PC-9 (cell line): ENCODE measurements at places on chromosomes 3 and 15. TPM values are rescaled to one million over a fixed set of nuclear protein-coding genes. Genes with fewer than 3 reads are reported as not detected.

DNA sequence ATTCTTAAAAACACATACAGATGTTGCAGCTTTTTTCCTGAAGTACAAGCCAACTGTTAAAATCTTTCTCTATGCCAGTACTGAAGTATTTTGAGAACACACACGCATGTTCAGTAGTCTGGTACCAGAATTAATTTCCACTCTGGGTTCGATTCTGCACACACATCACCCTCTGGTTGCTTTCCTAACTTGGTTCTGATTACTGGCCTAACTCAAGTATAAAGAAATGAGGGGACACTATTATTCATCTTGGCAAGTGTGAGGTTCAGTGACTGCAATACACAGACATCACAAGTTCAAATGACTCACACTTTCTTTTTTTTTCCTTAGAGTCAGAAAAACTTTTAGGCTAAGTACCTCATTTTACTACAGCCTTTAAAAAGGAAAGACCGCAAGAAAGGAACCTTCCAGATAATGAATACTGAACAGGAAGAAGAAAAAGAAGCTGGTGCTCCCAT, 37.4 kb upstream of the LDHAL6B start:
- peak overlapping the region; percentile 71 for H3K27ac ChIP-seq
- no peak overlapping the region for H3K4me3 ChIP-seq
- peaks cover 17% of the 10 kb centered on the region for H3K4me1 ChIP-seq
- peaks cover 8% of the 10 kb centered on the region for H3K36me3 ChIP-seq

ATG3 gene
- total RNA-seq, result 66.8 and 68.9 TPM in 2 replicates

DNA sequence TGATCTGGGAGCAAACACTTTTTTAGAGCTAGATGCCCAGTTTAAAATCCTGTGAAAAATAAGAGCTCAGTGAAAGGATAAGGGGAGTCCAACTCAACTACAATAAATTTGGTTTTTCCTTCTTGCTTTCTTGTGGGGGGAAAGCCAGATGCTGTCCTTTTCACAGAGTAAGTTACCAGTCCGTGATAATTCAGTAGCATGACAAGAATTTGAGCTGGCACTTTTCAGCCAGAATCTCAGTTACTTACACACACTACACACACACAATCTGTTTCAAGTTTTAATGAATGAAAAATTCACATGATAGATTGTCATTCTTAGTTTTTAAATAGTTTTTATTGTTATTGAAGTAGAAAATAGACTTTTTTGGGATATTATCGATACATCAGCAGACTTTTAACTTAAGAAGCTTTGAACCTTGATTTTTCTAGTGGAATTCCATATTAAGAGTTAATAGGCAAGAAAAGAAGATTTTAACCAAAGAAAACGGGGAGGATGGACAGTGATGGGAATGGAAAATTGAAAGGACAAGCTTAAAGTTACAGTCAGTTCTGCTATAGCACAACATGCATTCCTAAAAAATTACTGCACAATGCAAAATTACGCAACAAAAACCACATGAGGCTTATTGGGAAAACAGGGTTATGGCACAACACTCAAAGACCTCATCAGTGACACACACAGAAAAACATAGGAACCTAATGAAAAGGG, 47.0 kb downstream of the PSMD6 start:
- no peak overlapping the region for H3K4me3 ChIP-seq
- peaks cover 16% of the 10 kb centered on the region for H3K4me1 ChIP-seq
- no peak for DNase-seq
- H3K27me3 ChIP-seq, result no peaks in the 10 kb centered on the region
- H3K36me3 ChIP-seq, result no peaks in the 10 kb centered on the region

- H3K4me3 ChIP-seq, result no peak overlapping the region
- no peak overlapping the region for H3K27ac ChIP-seq
- H3K4me1 ChIP-seq, result no peaks in the 10 kb centered on the region
- no peaks in the 10 kb centered on the region for H3K36me3 ChIP-seq
- no peak for DNase-seq
These were observed 199.4 kb downstream of the KCNH8 start for GRCh38 chr3:19347671-19348070.

DNA sequence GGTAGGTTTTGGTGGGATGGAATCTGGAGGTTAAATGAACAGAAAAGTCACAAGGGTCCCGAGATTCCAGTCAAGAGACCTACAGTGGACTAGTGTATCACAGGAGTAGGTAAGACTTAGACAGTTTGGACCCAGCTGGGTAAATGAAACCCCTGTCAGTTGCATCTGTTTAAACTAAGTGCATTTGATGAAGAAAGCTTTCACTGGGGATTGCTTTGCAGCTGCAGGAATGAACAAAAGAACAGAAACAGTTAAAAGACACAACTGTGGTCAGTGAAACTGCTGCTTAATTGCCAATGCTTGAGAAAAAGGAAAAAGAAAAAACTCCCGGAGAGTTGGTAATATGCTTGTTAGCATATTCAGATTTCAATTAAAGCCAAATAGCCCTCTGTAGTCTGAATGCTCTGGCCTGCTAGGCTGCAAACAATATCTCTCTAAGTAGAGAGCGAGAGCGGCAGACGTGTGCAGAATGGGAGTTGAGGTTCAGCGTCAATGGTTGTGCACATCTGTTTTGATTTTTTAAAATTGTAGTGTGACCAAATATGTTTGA, 37.1 kb downstream of the OXNAD1 start:
- H3K4me3 ChIP-seq, result no peak overlapping the region
- no peaks in the 10 kb centered on the region for H3K4me1 ChIP-seq
- no peaks in the 10 kb centered on the region for H3K27me3 ChIP-seq
- peaks cover 5% of the 10 kb centered on the region for H3K36me3 ChIP-seq
- H3K27ac ChIP-seq, result no peak overlapping the region

GRCh38 chr3:172364374-172365027, 83.8 kb downstream of the GHSR start:
- no peak for DNase-seq
- H3K27me3 ChIP-seq, result no peaks in the 10 kb centered on the region
- H3K4me1 ChIP-seq, result no peaks in the 10 kb centered on the region
- H3K27ac ChIP-seq, result no peak overlapping the region

GRCh38 chr15:49152552-49153312, 2.7 kb downstream of the COPS2 start:
- H3K27me3 ChIP-seq, result no peaks in the 10 kb centered on the region
- no peak overlapping the region for H3K4me3 ChIP-seq
- DNase-seq, result no peak
- H3K27ac ChIP-seq, result no peak overlapping the region

DNA sequence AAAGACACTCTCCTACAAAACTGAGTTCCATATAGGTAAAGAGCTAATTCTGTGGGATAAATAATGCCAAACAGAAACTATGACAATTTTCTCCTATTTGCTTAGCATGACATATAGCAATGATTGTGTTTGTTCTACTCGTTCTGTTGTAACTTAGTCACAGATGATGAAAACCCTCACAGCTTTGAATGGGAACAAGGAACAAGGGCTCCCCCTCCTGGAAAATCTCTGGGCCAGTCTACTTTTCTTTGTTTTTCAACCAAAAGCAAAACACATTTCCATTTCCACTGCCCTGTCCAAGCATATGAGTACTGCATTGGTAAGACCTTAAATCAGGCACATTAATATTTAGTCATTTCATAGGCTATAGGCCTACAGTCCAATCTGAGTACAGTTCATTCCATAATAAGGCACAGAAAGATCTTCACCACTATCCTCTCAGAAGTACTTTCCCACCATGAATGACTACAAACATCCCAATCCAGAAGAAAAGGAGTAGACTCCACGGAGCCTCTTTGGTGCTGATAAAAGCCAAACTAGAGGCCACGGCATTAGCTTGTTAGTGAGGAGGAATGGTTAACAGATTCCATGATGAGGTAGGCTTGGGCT, 67.1 kb downstream of the ATP8B4 start:
- H3K4me3 ChIP-seq, result no peak overlapping the region
- peak; percentile 32 for DNase-seq
- H3K36me3 ChIP-seq, result no peaks in the 10 kb centered on the region
- peak overlapping the region; percentile 14; the same call in 1 of the 2 replicates for H3K27ac ChIP-seq

WDR49 gene
- total RNA-seq, result 0.28 TPM in 1 of 2 replicates, not detected in the other

DNA sequence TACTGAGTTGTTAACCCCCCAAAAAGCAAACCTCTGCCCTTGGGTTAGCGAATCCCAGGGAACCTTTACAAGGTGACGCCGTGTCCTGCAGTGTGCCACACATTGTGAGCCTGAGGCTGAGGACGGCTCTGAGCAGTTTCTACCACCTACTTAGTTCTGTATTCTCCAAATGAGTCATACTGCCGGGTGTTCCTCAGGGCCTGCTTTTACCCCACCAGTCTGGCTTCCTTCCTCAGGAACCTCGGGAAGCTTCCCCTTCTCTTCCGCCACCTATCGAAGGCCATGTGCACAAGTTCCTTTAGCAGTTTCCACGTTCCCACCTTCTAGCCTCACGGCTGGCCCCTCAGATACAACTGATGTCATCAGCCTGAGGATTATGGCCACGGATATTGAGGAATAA, 384.0 kb upstream of the TPM1 start:
- H3K27me3 ChIP-seq, result no peaks in the 10 kb centered on the region
- H3K4me1 ChIP-seq, result no peaks in the 10 kb centered on the region
- H3K4me3 ChIP-seq, result no peak overlapping the region
- DNase-seq, result no peak

DNA sequence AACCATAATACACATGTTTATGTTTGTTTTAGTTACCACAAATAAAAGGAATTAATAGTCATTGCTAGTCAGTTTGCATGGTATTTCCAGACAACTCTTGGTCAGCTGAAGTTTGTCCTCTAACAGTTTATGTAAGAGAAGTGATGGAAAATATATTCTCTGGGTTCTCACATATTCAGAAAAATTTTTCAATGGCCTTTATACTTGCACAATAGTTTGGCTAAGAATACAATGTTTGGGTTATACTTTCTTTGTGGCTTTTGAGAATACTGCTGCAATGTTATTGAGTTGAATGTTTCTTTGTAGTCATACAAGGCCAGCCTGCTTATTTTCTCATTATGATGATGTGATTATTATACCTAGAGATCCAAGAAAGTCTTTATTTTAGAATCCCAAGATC, 133.9 kb downstream of the RAP2B start:
- H3K4me1 ChIP-seq, result no peaks in the 10 kb centered on the region
- H3K4me3 ChIP-seq, result no peak overlapping the region

DNA sequence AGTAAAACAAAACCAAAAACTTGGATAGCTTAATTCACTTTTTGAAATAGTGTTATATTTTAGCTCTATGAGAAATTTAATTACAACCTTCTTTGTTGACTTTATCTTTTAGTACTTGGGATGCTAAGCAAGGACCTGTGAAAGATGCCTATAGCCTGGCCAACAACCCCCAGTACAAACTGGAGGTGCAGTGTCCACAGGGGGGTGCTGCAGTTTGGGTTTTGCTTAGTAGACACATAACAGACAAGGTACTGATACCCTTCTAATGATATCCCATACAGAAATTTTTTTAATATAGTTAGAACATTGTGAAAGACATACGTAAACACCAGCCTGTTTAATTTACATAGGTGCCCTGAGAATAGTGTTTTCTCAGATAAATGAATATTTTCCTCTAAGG, 35.3 kb downstream of the CAPN7 start:
- peaks cover 33% of the 10 kb centered on the region for H3K36me3 ChIP-seq
- DNase-seq, result no peak
- H3K27me3 ChIP-seq, result no peaks in the 10 kb centered on the region

DNA sequence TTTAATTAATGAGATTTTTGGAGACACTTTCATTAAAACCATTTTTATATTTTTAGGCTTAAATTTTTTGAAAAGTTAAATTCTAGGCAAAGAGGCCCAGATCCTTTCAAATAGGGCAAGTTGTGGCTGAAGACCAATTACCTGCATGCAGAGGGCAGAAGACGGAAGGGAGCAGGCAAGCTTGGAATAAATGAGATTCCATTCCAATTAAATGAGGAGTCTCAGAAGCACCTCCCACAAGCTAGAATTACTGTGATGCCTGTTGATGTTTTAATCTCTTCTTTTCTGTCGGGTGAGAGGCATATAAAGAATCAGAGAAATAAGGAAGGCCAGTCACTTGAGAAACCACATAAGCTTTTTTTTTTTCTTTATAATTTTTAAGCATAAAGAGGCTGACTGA, 46.8 kb downstream of the KBTBD8 start:
- H3K27me3 ChIP-seq, result peaks cover 15% of the 10 kb centered on the region
- no peak overlapping the region for H3K27ac ChIP-seq
- DNase-seq, result no peak
- no peaks in the 10 kb centered on the region for H3K36me3 ChIP-seq

MAGEL2 gene
- not detected in 2 replicates for total RNA-seq

DNA sequence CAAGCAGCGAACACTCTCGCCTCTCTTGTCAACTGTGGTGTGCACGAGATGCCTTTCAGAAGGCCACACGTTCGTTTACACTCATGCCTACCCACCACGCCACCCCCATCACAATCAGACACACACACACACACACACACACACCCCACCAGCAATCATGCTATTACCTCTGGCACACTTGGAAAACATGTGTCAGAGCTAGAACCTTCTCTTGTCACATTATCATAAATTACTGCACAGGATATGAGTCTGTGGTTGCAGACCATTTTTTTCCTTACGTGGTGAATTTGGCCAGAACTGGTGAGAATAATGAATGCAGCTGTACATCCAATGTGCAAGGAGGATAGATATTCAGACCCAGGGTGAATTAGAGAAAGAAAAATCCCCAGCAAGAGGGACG, 52.4 kb downstream of the TRIM69 start:
- H3K36me3 ChIP-seq, result no peaks in the 10 kb centered on the region
- H3K27ac ChIP-seq, result no peak overlapping the region
- 0 out of 2 replicates have a peak, but pooled peaks cover 4% of the 10 kb centered on the region for H3K4me1 ChIP-seq
- no peaks in the 10 kb centered on the region for H3K27me3 ChIP-seq

GRCh38 chr15:75213768-75214221, 12.1 kb downstream of the C15orf39 start:
- H3K4me1 ChIP-seq, result peaks cover 15% of the 10 kb centered on the region
- DNase-seq, result no peak
- H3K27ac ChIP-seq, result no peak overlapping the region
- no peak overlapping the region for H3K4me3 ChIP-seq
- no peaks in the 10 kb centered on the region for H3K27me3 ChIP-seq

- no peak for DNase-seq
- no peaks in the 10 kb centered on the region for H3K27me3 ChIP-seq
- H3K4me1 ChIP-seq, result 0 out of 2 replicates have a peak, but pooled peaks cover 10% of the 10 kb centered on the region
- H3K4me3 ChIP-seq, result no peak overlapping the region
- H3K36me3 ChIP-seq, result no peaks in the 10 kb centered on the region
- no peak overlapping the region for H3K27ac ChIP-seq
These were observed 7.2 kb downstream of the CCDC80 start for GRCh38 chr3:112633757-112634156.

GRCh38 chr15:69762373-69763148, 309.9 kb downstream of the RPLP1 start:
- no peak overlapping the region for H3K27ac ChIP-seq
- no peaks in the 10 kb centered on the region for H3K36me3 ChIP-seq
- no peaks in the 10 kb centered on the region for H3K27me3 ChIP-seq
- H3K4me1 ChIP-seq, result peaks cover 40% of the 10 kb centered on the region

CCDC33 gene
- total RNA-seq, result 7.5 and 15.4 TPM in 2 replicates

ASB14 gene
- total RNA-seq, result not detected in 2 replicates

GRCh38 chr3:30493911-30494311, 112.5 kb upstream of the TGFBR2 start:
- no peaks in the 10 kb centered on the region; the same call in 1 of the 2 replicates for H3K4me1 ChIP-seq
- H3K27ac ChIP-seq, result no peak overlapping the region
- H3K27me3 ChIP-seq, result no peaks in the 10 kb centered on the region
- no peak overlapping the region for H3K4me3 ChIP-seq
